ENCODE measurements at places on chromosomes 4 and X. TPM values are rescaled to one million over a fixed set of nuclear protein-coding genes. Genes with fewer than 3 reads are reported as not detected.

Gene YIPF7
- 1.4 TPM for total RNA-seq

GRCh38 chrX:147779173-147779572 is 132.5 kb upstream of the FMR1 start:
- DNase-seq: no peak

Gene LRCH2
- 1.4 TPM for total RNA-seq

Gene MYOZ2
- 748 TPM for total RNA-seq

DNA sequence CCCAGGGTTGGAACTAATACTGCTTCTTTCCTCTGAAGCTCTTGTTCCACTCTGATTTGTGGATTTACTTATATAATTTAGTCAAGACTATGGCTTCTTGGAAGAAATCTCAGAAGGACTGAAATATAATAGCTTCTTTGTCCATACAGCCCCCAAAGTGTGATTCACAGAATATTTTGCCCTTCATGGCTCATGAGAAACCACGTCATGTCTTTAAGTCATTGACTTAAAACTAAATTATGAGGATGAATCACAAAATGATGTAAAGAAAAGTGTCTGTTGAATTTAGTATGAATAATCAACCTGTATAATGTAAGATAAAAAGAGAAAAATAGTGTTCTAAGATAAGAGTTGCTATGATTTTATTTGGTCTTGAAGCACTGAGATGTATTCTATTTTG is 43.3 kb upstream of the AGA start:
- DNase-seq: no peak

GRCh38 chrX:85359051-85359450 is 20.4 kb downstream of the POF1B start:
- DNase-seq: no peak

- DNase-seq: no peak
These were observed 172.6 kb upstream of the JADE1 start for GRCh38 chr4:128636906-128637305.

Measured in Right ventricle myocardium inferior (tissue), 1 donor.